Activated CD4-positive, CD25-positive, alpha-beta regulatory T cell (primary cell): ENCODE measurements at places on chromosomes 7 and 10.

- no peak for DNase-seq
Observed at GRCh38 chr7:39946693-39947092, 3.4 kb upstream of the CDK13 start.

DNA sequence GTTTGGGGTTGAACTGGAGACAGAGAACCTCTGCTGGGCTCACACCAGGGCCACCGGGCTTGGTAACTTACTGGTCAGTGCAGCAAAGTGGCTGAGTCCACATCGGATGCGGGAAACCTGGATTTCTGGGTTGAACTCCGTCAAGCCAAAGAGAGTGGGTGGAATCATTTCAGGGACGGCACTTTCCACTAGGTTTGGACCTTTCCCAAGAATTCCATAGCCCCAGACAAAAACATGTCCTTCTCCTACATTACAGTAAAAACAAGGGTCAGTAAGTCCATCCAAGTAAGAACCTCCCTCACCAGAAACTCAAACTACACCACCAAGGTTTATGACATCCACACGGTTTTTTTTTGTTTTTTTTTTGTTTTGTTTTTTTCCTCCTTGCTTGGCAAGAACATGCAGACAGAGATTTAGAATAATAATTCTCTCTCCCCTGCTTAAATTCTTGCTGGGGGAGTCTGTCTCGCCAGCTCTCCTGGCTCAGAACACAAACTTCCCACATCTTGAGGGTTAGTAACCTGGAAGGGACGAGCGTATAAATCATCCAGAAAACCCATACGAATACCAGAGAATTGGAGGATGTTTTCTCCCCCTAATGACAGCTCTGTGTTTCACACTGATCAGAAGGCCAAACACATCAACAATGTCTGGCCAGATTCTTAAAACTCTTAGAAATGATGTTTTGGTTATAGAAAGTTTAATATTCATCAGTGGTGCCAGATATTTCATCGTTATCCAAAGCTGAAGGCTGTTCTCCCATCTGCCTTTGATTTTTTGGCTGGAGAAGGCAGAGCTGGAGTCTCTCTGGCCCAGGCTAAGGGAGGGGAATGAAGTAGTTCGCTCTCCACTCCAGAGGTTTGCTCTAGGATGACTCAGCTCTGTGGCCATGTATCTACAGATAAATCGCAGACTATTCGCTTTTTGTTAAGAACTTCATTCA is 17.5 kb downstream of the RCC1L start:
- no peak for DNase-seq

GRCh38 chr7:140734729-140735128 is 38.2 kb downstream of the NDUFB2 start:
- no peak for DNase-seq

DNA sequence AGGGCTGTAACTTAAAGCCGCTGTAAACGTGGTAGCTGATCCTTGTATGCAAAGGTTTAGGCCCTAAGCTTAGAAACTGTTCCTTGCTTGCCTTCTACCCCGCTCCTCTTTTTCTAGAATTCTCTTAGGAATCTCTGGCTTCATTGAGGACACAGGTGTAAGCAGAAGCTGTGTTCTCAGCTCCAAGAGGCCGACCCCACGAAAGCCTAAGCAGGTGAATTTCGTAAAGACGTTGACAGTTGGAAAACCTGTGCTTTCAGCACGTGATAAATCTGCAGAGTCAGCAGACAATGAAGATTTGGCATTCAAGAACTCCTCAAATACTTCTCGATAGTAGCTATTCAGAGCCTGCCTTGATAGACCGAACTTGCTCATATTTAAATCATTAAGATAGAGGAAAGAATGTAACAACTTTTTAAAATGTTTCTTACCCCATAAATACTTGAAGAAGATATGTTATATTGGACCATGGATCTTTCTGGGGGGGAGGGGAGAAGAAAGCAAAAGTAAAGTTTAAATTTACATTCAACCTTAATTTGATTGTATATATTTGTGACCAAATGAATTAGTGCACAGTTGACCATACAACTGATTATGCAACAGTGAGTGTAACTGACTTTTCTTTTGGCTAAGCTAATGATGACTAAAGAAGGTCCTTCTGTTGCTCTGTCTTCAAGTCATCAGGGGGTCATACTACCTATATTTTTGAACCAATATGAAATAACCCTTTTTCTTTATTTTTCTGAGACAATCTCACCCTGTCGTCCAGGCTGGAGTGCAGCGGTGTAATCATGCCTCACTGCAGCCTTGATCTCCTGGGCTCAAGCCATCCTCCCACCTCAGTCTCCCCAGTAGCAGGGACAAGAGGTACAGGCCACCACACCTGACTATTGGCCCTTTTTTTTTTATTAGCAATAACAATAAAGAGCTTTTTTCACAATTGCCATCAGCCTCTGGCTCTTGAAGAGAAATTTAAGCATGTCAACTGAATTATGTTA is 1.2 kb upstream of the GDI2 start:
- DNase-seq = no peak

GRCh38 chr7:19971956-19972355 is 198.5 kb upstream of the TMEM196 start:
- no peak for DNase-seq

- DNase-seq = no peak
Observed at GRCh38 chr7:149002604-149003003, 25.7 kb downstream of the PDIA4 start.

DNA sequence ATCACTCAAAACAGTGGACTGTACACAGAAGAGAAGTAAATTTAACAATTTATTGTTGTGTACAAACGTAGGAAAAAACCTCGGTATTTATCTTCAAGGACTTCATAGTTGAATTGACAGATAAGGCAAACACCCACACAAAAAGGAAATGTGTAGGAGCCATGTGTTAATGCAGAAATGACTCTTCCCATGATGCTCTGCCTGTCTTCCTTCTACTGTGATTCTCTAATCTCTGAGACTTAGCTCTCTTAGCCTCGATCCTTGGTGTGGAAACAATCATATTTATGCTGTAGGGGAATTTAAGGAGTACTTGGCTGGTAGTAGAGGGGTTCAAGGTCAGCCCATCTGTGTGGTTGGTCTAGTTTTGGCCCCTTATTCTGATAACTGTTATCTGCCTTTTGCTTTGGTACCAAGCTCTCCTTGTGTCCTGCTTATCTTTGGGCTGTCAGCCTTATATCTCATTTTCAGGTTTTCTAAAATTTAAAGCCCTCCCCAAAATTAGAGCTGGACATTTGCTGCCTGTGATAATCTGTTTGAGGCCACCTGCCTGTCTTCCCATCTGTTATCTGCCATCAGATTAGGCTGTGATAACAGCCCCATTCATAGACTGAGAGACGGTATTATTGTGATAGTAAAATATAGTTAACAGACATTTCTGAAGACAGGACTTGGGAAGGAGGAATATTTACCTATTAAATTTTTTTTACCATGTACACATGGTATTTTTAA is 81.7 kb downstream of the GPR85 start:
- DNase-seq = no peak

- DNase-seq = no peak
Observed at GRCh38 chr7:155371331-155371883, 73.7 kb downstream of the INSIG1 start.

DNA sequence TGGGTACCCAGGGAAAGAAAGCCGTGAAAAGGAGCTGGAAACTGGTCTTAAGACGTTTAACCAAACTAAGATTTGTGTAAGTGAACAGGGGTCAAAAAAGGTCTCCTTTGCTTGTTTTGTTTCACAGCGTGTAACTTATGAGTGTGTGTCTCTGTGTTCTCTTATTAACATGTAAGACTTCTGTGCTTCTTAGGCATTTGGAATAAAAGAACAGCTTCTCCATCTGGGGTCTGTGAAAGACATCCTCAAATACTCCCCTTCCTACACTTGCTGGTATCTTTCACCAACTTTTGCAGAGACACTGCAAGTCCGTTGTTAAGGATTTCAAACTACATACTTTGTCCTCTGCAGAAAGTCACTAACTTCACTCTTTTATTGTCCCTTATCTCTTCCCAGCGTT is 615 bp upstream of the NEUROD6 start:
- DNase-seq = no peak

DNA sequence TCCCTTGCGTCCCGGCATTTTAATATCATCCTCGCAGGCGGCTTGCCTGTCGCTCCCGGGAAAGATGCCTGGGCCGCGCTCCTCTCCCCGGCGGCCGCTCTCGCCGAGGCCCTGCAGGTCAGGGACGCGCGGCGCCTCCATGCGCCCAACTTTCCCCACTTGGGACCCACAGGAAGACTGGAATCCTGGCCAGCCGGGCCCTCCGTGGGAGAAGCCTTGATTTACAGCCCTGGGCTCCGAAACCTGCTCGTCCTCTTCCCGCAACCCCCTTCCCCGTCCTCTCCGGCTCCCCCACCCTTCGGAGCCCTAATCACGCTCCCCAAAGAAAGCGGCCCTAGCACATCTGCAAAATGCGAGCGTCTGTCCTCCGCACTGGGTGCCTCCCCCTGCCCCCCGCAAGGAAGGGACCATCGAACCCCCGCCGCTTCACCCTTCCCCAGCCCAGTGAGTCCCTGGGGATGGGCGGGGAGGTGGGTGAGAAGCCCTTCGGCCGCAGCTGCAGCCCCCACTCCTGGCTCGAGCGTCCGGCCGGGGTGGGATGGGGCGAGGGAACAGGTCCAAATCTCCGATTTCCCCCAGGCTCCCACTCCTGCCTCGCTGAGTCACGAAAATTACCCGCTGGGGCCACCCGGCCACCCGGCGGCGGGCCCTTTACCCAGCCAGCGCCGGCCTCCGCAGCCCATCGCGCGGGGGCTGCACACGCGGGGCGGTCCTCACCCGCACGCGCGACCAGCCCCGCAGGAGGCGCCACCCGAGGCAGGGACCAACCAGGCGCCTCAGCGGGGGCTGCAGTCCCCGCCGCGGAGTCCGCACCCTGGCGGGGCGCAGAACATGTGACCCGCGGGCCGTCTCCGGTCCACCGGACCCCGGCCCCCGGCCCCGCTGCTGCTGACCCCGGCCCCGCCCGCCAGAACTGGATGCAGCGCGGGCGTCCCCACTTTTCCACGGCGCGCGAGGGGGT is 695 bp downstream of the HSPA12A start:
- DNase-seq = no peak

- no peak for DNase-seq
Observed at GRCh38 chr7:129785685-129786514, 166.9 kb downstream of the UBE2H start.
